ENCODE measurements at places on chromosomes 1 and 21. TPM values are rescaled to one million over a fixed set of nuclear protein-coding genes. Genes with fewer than 3 reads are reported as not detected.

DNA sequence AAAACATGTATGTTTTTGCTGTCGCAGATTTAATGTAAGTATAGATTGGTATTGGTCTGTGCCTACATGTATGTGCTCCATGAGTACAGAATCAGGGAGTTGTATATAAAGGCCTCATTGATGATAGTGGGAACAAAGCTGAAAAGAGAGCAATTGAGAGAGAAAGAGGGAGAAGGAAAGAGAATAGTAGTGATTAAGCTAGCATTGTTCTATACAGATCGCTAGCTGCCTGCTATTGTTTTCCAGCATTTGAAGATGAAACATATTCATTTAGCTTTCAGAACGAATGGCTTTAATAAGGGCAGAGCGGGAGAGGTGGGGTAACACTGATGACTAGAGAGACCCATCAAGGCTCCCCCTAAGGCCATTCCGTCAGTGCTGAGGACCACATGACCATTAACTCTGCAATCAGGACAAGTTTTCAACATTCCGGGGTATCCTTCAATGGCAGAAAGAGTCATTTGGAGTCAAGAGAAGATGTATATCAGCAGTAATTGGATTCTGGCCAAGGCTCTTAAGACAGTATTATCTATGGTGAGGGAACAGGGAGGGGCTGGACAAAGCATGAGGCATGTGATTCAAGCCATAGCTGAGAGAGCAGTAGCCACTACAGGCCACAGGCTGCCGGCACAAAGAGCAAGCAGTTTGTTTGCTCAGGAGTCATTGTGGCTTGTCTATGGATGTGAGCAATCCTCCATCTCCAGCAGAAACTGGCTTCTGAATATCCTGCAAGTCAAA, 176.5 kb downstream of the PBX1 start:
- peak; percentile 44 for DNase-seq

GRCh38 chr1:84398175-84399155, at the start of gene DNASE2B:
DNASE2B (plus strand) TSS chr1:84398484; CDS start chr1:84398565, 81 bp downstream.
- no peak for DNase-seq

DNA sequence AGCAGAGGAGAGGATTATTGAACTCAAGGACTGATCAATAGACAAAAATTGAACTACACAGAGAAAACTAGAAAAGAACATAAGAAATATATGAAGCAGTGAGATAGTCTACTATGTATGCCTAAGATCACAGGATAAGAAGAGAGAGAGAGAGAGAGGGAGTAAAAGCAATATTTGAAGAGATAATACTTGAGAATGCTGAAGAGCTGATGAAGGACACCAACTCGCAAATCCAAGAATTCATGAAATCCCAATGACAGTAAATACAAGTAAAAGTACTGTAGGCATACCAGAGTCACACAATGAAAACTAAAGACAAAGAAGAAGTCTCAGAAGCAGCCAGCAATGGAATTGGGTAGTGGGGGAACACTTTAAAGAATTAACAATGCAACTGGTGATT, 260.1 kb upstream of the SPAG17 start:
- DNase-seq: no peak

The SFT2D2 gene
- 59.3 TPM for total RNA-seq

GRCh38 chr1:66758241-66758755, 6.0 kb downstream of the DYNLT5 start:
- no peak for DNase-seq

The GJC2 gene
- total RNA-seq: 1.5 TPM

The SERTAD4 gene
- total RNA-seq: 3.6 TPM
